Fibroblast of the conjunctiva (primary cell): ENCODE measurements at places on chromosomes 2 and 18.

- DNase-seq, result no peak
These were observed 14.3 kb upstream of the ITPRID2 start for GRCh38 chr2:181877181-181877664.

DNA sequence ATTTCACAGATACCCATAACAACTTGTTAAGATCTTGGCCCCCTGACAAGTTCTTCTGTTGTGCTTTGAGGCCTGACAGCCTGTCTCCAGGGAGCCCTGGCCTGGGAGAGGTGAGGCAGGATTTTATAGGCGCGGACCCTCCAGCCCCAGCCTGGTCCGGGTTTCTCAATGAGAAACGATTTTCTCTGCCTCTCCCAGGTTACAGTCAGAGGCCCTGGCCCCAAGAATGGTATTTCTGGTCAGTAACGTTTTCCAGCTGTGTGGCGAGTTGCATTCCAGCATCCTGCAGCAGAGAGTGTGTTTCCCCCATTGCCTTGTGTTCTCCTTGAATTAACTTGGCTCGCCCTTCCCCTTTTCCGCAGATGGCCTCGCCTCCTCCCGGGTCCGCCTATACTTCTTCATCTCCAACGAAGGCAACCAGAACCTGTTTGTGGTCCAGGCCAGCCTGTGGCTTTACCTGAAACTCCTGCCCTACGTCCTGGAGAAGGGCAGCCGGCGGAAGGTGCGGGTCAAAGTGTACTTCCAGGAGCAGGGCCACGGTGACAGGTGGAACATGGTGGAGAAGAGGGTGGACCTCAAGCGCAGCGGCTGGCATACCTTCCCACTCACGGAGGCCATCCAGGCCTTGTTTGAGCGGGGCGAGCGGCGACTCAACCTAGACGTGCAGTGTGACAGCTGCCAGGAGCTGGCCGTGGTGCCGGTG, 3.0 kb downstream of the INHBB start:
- no peak for DNase-seq

- DNase-seq, result no peak
These were observed 7.9 kb downstream of the ARL4C start for GRCh38 chr2:234488913-234489451.

GRCh38 chr2:64500549-64500948, 23.6 kb upstream of the AFTPH start:
- DNase-seq, result no peak

- DNase-seq, result no peak
These were observed 44.9 kb downstream of the CPO start for GRCh38 chr2:206984206-206984605.

- DNase-seq, result no peak
These were observed 12.5 kb downstream of the ITM2C start for GRCh38 chr2:230877116-230877758.

GRCh38 chr2:65055422-65056214, 598 bp upstream of the CEP68 start:
- DNase-seq, result no peak

- DNase-seq, result no peak
These were observed 68.1 kb downstream of the BOD1L2 start for GRCh38 chr18:57214976-57215375.

DNA sequence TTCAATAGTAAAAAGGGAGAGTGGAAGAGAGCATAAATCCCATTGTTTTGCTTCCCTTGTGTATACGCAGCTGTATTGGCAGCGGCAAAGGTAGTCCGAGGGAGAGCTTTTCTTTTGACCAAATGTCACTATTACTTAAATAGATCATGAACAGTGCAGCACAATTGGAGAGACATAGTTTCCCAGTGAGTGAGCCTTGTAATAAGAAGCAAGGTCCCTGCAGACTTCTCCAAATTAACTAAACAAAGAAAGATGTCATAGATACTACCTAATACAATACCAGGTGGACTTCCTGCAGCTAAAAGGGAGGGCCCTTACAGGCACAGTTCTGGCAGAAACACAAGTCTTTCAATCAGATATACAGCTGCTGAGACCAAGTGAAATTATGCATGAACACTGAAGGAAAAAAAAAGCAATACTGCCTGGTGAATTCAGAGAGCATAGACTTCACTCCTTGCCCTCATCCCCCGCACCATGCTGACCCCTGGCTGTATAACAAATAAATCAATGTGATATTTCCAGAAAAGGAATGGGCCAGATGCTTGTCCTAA, 404.7 kb upstream of the CDH2 start:
- DNase-seq, result no peak

GRCh38 chr2:38064801-38065501, 11.0 kb downstream of the CYP1B1 start:
- DNase-seq, result no peak

GRCh38 chr2:160169471-160169870, 30.6 kb downstream of the ITGB6 start:
- DNase-seq, result no peak

GRCh38 chr2:112884869-112885505, 26.0 kb upstream of the IL37 start:
- DNase-seq, result peak; percentile 6

DNA sequence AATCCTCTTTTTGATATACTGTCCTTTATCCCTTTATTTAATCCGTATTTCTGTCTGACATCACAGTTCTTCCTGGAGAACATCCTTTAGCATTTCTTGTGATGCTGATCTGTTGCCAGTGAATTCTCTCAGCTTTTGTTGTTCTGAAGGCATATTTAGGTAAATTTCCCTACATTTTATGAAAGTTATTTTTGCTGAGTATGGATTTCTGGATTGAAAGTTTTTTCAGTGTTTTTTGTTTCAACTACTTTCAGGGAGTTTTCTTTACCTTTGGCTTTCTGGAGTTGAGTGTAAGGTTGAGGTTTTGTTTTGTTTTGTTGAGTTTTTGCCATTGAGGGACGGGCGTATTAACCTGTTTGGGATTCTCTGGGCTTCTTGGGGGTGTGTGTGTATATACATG, 22.5 kb downstream of the SNTG2 start:
- DNase-seq, result no peak

GRCh38 chr2:144747571-144747970, 227.7 kb upstream of the ZEB2 start:
- no peak for DNase-seq

GRCh38 chr2:45891719-45892424, 240.4 kb downstream of the PRKCE start:
- DNase-seq, result no peak

DNA sequence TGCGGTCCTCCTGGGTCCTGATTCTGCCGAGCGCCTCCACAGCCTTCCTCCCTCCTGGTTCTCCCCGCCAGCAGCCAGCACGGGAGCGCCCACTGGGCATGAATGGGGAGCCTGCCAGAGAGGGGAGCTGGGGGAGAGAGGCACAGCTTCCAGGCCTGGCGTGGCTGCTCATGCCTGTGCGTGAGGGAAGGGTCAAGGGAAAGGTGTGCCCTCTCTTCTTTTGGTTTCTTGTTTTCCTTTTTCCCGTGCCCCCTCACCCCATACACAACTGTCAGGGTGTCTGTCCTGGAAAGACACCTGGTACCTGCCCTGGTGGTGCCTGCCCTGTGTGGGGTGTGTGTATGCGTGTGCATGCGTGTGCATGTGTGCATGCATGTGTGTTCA, 4.7 kb upstream of the NEURL3 start:
- no peak for DNase-seq

DNA sequence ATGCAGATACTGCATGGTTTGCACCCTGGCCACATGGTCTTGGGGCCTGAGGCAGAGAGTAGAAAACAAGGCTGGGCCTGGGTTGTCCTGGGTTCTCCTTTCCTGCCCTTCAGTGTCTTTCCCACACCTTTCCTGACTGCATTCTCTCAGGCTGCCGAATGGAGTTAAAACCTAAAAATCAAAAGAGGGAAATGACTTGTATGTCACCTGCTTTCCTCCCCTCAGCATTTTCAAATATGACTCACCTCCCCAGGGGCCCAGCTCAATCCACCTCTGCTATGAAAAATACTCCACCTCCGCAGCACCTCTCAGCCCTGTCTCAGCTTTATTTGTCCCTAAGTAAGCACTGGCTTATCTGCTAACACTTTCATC, 457.8 kb upstream of the MEX3C start:
- DNase-seq, result no peak

DNA sequence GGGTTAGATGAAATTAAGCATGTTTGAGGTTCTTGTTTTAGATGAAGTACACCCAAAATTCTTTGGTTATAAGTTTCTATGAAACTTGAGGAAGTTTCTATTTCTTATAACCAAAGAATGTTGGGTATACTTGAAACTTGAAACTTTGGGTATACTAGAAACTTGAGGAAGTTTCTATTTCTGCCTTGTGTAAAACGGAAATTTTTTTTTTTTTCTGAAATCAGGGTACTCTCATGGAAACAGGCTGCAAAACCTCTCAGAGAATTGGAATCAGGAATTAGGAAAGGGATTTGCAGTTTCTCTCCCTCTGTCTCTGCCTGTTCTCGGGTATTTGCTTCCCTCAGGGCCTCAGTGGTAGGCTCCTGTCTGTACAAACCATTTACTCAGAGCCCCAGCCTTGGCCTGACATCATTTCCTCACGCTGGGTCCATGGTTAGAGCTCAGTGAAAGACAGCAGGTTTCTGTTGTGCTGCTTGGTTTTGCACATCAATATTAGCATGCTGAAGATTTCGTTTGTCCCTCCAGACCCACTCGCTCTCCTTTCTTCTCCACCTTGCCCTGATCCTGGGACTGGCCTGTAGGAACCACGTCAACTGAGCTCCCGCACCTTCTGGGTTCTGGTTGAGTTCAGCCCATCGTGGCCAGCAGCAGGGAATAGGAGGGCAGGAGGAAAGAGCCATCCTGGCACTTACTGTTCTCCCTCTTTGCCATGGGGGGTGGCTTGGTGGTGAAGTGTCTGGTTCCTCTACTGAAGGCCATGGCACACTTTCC, 106.4 kb downstream of the POLR1A start:
- DNase-seq, result no peak

DNA sequence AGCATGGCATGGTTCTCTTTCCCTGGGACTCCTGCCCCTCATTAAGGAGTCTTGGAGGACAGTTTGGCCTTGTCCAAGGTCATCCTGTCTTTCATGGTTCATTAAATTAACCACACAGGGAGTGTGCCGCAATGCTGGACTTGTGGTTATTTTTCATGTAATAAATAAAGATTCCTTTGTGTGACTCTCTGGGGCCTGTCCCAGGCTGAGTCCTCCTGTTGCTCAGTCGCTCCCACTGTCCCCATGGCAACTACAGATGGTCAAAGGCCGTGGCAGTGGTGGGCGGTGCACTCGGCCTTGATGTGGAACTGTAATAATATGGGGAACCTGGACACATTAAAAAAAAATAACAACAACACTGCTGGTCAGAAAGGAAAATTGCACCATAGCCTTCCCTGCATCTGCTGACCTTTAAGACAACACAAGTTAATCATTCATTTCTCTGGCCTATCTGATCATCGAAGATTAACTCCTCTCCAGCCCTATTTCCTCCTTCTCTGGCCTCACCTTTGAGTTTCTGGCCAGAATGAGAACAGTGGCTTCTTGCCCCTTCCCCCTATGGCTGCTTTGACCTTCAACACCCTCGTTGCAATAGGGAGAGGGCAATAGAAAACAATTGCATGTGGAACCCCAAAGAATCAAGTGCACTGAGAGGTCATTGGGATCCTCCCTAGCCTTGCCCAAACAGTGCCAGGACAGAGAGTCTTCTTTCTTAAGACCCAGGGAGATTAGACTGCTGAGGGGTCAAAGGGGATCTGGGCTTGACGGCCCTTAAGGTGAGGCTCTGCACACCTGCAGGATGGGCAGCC, 44.7 kb downstream of the PSD4 start:
- no peak for DNase-seq

DNA sequence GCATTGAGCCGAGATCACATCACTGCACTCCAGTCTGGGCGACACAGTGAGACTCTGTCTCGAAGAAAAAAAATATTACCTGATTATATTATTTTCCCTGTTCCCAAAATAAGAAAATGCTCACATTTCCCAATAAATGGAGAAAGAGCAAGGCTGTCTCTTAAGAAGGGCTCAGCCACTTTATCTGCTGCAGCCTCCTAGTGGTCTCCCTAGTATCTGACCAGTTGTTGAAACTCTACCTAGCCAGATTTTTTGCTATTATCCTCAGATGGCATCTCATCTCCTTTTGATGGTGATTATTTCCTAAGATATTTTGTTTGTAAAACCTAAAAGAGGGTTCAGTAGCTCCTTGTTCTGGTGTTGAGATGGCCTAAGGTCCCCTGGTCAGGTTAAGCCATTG, 114.3 kb downstream of the TPGS2 start:
- no peak for DNase-seq

DNA sequence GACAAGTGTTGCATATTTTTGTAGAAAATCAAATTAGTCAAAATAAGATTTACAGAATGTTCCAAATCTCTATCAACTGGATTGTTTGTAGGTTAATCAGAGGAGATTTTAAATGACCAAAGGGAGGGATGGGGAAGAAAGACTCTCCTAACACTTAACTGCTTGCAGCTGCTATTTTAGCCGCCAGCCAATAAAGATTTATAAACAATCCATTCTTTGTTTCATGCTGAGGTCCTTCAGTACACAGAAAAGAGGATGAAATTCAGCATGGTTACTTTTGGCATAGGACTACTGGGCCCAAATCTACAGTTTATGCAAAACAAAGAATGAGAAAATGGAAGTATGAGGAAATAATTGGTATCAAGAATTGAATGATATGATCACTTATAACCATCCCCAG, 86.4 kb upstream of the FN1 start:
- no peak for DNase-seq

DNA sequence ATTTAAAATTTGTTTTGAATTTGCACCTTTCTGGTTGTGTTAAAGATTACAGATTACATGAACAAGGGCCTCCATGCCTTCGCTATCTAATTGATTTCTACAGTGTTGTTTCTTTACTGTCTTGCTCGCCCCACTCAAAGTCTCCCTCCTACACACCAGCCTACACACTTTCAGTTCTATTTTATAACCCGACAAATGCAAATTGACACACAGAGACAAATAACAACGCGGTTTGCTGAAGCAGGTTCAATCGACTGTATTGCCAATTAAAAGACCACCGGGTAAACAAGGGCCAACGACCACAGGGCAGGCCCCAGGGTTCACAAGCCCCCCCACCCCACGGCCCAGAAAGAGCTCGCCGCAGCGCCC, 869 bp downstream of the STARD7 start:
- no peak for DNase-seq

GRCh38 chr18:62715436-62715758, at the start of gene PHLPP1:
Gene PHLPP1, plus strand, starts transcription at chr18:62715541. Its CDS starts 143 bp downstream, at chr18:62715684.
- DNase-seq, result no peak

GRCh38 chr2:220744861-220745260, 827.2 kb downstream of the EPHA4 start:
- DNase-seq, result no peak

DNA sequence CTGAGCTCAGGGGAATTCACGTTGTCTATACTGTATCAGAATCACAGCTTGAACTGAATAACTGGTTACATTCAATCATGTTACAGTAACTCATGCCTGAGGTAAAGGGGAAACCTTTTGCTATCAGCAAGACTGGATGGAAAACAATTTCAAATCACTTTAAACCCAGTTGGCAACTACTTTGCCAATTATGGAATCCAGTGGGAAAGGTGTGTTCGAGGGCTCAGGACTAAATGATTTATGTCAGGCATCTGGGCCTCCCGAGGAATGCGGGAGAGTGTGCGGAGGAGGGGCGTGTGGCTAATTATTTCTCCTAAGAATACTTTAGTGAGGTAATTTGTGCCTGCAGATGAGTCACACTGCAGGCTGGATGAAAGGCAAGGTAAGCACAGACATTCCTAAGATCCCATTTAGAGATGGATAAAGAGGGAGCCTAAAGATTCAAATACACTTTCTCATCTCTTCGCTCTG, 100.1 kb downstream of the HRH4 start:
- no peak for DNase-seq

GRCh38 chr2:37349231-37349860, 4.9 kb downstream of the QPCT start:
- no peak for DNase-seq

GRCh38 chr2:69298261-69298660, 88.8 kb downstream of the GFPT1 start:
- DNase-seq, result peak; percentile 68
